ENCODE measurements at places on chromosomes 1 and 21.

DNA sequence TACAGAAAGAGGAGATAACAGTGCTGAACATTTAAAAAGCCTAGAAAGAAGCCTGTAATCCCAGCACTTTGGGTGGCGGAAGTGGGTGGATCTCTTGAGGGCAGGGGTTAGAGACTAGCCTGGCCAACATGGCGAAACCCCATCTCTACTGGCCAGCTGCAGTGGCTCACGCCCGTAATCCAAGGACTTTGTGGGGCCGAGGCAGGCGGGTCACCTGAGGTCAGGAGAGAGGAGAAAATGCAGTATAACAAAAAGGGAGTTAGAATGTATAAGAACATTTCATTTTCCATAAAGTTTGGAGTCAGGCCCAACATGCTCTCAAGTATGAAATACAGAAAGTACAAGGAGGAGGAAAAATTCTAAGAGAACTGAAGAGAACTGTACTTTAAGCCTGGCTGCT is 134.5 kb downstream of the SMYD3 start:
- no peak for DNase-seq

- DNase-seq, result no peak
Measured at GRCh38 chr1:114126261-114127095, 27.2 kb downstream of the SYT6 start.

- no peak for DNase-seq
Measured at GRCh38 chr1:26553942-26554682, 24.6 kb downstream of the RPS6KA1 start.

GRCh38 chr1:221440658-221441057 is 301.2 kb downstream of the DUSP10 start:
- DNase-seq, result no peak

GRCh38 chr1:98468111-98468717 is 193.3 kb upstream of the SNX7 start:
- peak; percentile 47 for DNase-seq

DNA sequence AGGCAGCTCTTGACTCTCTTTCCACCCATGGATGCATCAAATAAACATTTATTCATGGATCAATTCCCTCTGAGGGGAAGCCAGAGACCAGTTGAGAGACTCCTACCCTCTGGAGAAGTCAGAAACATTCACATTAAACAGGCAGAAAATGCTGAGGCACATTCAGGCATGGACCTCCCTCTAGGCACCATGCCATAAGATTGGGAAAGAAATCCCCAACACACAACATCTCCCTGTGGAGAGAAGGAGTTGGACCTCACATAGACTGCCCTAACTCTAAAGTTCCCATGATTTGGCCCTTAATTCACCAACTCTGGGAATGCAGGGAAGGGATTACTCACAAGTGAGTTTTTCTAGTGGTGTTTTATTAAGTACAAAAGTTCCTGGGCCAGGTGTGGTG is 415.3 kb upstream of the C1orf87 start:
- DNase-seq, result no peak

- DNase-seq, result no peak
Measured at GRCh38 chr1:78641558-78641957, 8.1 kb upstream of the IFI44 start.

DNA sequence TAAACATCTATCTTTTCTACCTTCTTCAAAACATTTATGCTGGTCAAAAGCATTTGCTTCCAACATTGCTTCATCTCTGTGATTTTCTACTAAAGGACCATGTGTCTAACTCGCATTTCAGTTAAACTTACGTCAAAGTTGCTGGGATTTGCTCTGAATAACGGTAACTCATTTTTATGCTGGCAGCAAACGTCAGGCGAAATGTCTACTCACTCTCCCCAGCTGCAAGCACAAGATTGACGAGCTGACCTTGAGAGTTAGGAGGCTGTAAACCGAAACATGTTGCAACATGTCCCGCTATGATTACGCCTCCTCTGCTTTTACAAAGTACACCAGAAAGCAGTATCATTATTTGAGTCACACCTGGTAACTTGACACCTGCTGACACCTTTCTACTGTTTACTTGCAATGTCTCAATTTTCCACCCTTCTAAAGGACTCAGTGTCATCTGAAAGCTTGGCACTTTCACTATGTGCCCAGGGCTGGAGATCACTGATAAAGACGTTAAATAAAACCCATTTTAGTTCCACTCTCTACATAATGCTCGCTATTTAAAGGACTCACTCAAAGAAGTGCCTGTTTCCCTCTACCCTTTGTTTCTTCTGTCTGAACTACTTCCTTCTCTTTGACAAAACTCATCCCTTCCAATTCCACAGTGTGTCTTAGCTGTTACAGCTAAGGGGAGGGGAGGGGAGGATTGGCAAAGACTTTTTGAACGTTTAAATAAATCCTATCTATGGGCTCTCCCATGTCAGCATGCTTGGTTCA is 111.9 kb downstream of the PTPN14 start:
- peak; percentile 92 for DNase-seq

DNA sequence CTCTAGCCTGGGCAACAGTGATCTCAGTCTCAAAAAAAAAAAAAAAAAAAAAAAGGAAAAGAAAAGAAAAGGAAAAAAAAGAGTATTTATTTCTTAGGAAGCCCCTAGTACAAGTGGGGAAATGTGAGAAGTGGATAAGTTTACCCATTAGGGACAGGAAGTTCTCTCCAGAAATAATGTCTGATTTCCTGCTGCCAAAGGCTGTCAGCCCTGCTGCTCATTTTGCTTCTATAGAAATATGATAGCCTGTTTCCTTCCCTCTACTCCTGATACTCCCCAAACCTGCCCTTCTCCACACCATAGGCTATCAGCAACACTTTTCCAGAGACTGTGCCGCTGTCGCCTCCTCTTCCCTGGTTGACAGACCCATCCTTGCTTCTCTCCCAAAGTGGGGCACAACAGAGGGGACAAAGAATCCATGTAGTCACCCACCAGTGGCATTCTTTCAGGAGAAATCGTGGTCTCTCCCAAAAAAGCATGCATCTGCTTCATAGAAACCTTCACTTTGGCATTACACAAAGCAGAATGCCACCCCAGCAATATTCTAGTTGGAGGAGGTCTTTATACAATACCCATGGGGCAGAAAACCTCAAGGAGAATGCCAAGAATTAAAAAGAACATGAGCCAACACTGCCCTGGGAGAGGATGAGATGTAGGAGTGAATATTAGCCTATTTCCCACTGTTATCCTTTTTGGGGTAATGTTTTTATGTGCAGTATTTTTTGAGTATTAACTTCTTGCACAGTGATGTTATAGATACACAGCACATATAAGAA is 166.3 kb upstream of the NR5A2 start:
- DNase-seq, result no peak

DNA sequence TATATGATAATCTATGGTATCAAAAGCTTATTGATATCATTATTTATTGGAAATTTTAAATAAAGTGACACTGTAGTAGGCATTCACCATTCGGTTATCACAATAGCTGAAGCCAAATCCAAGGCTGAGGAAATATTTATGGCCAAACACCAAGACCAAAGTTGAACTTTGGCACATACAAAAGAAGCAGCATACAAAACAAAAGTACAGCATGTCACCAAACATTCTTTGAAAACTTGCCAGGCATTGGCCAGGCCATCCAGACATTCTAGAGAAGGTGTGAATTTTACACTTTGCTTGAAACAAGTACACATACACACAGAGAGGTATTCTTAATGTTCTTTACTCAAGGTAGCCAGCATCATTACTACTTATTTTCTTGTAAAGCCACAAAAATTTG is 544.4 kb upstream of the CXADR start:
- no peak for DNase-seq

DNA sequence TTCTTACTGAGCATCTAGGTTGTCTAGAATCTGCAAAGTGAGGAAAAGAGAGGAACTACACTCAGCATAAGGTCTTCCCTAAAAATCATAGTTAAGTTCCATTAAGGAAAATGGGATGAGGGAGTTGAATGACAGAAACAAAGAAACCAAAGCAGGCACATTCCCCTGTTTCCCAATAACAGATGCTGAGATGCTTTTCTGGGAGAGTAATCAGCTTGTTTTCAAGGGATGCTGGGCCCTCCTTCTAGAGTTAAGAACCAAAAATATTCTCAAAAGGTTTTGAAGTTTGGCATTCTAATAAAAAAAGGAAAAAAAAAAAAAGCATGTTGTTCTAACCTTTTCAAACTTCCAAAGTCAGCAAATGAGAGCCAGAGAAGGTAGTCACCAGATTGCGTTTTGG is 105.2 kb upstream of the ZNF648 start:
- no peak for DNase-seq

DNA sequence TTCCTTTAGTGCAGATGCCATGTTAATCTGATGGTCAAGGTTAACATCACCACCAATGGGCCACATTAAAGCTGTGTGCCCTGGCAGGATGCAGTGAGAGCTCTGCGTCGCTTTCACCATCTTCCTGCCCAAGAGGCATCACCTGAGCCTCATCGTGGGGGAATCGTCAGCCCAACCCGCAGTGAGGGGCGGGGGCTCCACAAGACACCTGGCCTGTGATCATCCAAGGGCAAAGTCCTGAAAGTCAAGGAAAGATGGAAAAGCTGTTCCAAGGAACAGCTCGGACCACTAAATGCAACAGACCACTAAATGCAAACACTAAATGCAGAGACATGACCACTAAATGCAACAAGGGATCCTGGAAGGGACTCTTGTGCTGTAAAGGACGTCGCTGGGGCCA is 49.9 kb downstream of the WDR4 start:
- DNase-seq, result no peak

- DNase-seq, result no peak
Measured at GRCh38 chr1:151133018-151133806, 13.2 kb downstream of the SEMA6C start.

- peak; percentile 36 for DNase-seq
Measured at GRCh38 chr1:97996880-97997279, 76.0 kb upstream of the DPYD start.

- no peak for DNase-seq
Measured at GRCh38 chr1:210506689-210507088, 178.0 kb downstream of the HHAT start.

- no peak for DNase-seq
Measured at GRCh38 chr1:39977202-39977601, 22.3 kb downstream of the MFSD2A start.

- DNase-seq, result no peak
Measured at GRCh38 chr1:217647791-217648190, 16.6 kb downstream of the SPATA17 start.

GRCh38 chr1:111551623-111552411 is 48.4 kb upstream of the ADORA3 start:
- no peak for DNase-seq

DNA sequence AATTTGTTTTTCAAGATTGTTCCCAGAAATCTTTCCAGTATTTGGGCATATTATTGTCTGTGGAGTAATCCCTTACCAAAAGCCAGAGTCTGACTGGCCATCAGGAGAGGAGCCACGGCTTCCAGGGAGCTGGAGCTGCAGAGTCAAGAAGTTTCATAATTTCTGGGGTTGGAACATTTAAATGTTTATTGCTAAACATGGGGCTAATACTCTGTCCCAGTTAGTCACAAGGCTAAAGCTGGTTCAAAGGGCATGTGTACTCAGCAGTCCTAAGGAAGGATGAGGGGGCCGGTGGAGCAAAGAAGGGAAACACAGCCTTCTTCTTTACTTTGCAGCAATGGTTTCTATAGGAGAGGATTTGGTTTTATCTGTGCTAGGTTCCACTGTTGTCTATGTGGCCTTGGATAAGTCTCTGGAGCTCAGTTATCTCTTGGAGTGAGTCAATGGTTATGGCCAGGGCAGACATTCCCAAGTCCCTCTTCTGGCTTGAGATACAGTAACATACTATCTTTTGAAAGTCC is 9.5 kb downstream of the DENND2D start:
- no peak for DNase-seq
